ENCODE measurements at places on chromosomes 16 and 17. TPM values are rescaled to one million over a fixed set of nuclear protein-coding genes. Genes with fewer than 3 reads are reported as not detected.

The LRRC59 gene
- polyA plus RNA-seq: 74.7 TPM

The KRTAP9-8 gene
- polyA plus RNA-seq: not detected

The CRHR1 gene
- polyA plus RNA-seq: 0.67 TPM

The CCL7 gene
- polyA plus RNA-seq: not detected

Measured in adipose tissue (tissue), 3 donors.